ENCODE measurements at places on chromosomes 1 and 21.

DNA sequence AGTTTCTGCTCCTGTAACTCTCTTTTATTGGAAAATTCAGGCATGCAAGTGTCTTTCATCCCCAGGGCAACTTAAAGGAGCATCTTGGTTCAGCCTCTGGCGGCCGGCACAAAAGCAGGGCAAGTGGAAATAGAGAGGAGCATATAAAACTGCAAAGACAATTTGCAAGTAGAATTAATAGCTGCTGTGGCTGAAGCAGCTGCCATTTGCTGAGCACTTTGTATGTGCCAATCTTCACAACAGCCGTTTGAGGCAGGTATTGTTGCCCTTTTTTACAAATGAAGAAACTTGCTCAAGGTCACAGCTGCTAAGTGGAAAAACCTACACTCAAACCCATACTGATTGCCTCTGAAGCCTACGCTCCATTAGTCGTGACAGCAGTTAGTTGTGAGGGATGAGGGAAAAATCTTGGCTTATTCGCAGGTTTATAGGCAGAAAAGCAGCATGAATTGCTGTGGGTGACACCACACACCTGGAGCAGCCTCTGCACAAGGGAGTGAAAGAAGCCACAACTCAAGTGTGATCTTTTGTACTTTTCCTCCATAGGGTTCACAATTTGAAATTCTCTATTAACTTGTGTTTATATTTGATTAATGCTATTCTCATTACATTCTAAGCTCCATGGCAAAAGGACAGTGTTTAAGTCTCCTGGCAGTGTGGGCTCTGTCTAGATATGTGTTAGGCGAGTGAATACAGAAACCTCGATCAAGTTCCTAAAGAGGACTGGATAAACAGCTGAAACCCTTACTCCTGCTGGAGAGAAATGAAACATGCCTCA lies 99.0 kb upstream of the BEND5 start:
- no peak for DNase-seq

- no peak for DNase-seq
These were observed 610.3 kb upstream of the USP24 start for GRCh38 chr1:55825461-55825860.

DNA sequence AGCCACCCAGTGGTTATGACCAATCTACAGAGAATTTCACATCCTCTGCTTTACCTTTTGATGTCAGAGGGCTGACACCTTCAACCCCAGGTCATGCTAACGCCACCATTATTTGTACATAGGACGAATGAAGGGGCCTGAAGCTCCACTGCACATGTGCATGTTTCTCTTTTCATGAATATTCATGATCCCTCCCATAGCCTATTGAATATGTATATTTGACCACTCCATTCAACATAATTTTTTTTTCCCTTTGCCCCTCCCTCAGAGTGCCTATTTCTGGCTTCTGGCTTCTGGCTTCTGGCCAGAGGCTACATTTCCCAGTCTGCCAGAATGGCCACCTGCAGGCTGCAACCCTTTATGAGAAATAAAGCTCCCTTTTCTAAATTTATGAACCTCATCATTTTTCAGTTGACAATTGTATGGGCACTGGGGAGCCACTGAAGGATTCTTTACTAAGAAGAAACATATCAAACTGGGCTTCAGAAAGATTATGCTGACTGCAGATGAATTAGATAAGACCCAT lies 406.7 kb downstream of the SIPA1L2 start:
- DNase-seq, result no peak

- DNase-seq, result no peak
These were observed 819 bp downstream of the SLC25A34 start for GRCh38 chr1:15736892-15737261.

GRCh38 chr1:227244339-227245118 lies 73.8 kb downstream of the CDC42BPA start:
- DNase-seq, result no peak

GRCh38 chr1:51583532-51583931 lies 33.4 kb upstream of the OSBPL9 start:
- no peak for DNase-seq

GRCh38 chr1:6630027-6630426 lies 5.4 kb downstream of the THAP3 start:
- DNase-seq, result no peak

- DNase-seq, result no peak
These were observed 1109.8 kb upstream of the B3GALT2 start for GRCh38 chr1:194296201-194296600.

GRCh38 chr1:43608827-43609226 lies 41.1 kb upstream of the KDM4A start:
- no peak for DNase-seq

DNA sequence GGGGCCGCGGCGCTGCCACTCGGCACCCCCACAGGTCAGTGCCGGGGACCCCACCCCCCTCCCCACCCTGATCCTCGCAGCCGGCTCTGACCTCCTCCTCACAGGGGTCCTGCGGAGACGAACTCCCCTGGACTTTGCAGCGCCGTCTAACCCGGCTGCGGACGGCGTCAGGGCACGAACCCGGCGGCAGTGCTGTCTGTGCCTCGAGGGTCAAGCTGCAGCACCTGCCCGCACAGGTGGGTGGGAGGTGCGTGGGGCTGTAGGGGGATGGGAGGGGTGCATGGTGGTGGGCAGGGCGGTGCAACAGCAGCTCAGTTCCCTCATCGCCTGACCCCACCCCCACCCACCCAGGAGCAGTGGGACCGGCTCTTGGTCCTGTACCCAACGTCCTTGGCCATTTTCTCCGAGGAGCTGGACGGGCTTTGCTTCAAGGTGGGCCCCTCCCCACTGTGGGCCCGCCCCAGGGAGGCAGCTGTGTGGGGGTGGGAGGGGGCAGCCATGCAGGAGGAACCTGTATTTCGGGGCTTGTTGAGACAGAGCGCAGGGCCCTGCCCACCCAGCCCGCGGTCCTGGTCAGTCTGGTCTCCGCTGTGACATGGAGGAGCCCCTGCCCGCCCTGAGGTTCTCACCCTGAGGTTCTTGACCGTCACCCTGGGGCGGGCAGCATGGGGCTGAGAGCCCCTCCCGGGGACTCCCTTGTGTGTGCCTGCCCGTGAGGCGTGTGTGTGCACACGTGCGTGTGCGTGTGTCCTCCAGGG lies 4.9 kb downstream of the PLEKHN1 start:
- DNase-seq, result no peak

GRCh38 chr1:243710467-243710866 lies 139.6 kb downstream of the AKT3 start:
- DNase-seq, result no peak

- DNase-seq, result no peak
These were observed 16.7 kb upstream of the PSMD4 start for GRCh38 chr1:151237678-151238466.

DNA sequence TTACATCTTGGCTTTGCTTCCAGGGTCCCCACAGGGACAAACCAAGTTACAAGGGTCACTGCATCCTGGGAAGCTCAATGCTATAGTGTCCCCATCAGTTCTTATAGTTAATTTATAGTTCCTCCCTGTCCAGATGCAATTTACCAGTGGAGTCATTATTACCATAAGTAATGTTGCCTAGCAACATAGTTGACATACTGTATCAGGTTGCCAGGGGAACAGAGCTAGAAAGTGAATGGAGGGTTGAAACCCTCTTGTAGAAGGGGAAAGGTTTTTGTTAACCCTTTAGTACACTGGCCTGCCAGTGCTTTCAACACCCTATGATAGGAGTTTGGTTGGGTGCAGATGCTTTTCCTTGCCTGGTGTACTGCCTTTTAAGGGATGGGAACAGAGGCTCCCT lies 34.3 kb upstream of the TTC4 start:
- no peak for DNase-seq

GRCh38 chr1:18951818-18952391 lies 4.6 kb downstream of the IFFO2 start:
- peak; percentile 77 for DNase-seq

GRCh38 chr1:48524892-48525467 lies 53.0 kb upstream of the SPATA6 start:
- no peak for DNase-seq

DNA sequence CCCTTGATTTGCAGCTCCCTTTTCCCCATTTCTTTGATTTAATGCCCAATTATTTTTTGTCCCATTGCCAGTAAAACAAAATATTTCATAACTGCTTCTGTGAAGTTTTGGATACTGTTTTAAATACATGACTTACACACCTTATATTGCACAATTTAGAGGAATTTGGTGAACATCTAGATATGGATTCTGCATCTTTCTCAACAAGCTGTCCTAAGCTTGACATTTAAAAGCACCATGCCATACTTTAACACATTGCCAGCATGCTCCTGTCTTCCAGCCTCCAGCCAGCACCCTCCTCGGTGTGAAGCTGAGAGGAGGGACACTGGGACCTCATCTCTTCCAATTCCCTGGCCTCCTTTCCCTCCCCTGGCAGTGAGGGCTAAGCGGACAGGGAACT lies 167.6 kb downstream of the SEC16B start:
- no peak for DNase-seq

GRCh38 chr1:119079881-119080280 lies 60.6 kb downstream of the WARS2 start:
- no peak for DNase-seq

DNA sequence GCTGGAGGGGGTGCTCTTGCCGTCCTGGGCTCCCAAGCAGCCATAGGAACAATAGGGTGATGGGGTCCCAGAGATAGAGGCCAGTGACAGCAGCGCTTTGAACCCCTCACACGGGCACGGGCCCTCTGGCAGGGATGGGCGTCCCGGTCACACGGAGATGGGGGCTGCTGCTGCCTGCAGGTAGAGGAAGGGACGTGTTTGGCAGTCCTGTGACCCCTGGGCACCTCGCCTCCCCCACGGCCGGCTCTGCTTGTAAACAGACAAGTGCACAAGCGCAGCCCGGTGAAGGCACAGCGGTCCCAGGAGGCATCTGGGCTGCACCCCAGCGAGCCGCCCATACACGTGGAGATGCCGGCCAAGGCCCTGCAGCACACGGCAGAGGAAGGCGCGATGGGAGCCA lies 36.5 kb upstream of the PDE9A start:
- DNase-seq, result no peak

DNA sequence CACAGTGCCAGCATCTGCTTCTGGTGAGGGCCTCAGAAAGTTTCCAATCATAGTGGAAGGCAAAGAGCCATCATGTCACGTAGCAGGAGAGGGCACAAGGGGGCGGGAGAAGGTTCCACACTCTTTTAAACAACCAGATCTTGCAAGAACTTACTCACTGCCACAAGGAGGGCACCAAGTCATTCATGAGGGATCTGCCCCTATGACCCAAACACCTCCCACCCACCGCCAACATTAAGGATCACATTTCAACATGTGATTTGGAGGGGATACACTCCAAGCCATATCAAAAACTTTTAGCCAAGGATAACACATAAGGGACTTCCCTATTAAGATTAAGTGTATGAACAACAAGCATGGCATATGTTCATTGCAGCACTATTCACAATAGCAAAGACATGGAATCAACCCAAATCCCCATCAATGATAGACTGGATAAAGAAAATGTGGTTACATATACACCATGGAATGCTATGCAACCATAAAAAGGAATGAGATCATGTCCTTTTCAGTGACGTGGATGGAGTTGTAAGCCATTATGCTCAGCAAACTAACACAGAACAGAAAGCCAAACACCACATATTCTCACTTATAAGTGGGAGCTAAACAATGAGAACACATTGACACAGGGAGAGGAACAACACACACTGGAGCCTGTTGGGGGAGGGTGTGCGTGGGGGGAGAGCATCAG lies 19.9 kb upstream of the SLC35F3 start:
- DNase-seq, result no peak

DNA sequence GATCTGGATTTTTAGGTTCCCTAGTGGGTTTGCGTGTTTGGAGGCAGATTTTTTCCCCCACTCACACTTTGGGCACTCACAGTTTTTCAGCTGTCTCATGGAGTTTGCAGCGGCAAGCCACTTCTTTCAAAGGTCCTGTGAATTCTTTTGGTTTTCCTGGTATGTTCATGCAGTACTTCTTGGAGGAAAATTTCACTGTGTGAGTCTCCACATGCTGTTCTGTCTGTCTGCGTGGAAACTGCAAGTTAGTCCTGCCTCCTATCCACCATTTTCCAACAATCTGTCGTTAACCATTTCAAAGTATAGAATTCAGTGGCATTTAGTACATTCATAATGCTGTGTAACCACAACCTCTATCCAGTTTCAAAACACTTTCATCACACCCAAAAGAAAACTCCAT lies 793 bp upstream of the FMO1 start:
- DNase-seq, result no peak

- DNase-seq, result no peak
These were observed 89.2 kb downstream of the ADARB1 start for GRCh38 chr21:45163413-45164123.

GRCh38 chr1:197914510-197914909 lies 2.7 kb upstream of the LHX9 start:
- no peak for DNase-seq

DNA sequence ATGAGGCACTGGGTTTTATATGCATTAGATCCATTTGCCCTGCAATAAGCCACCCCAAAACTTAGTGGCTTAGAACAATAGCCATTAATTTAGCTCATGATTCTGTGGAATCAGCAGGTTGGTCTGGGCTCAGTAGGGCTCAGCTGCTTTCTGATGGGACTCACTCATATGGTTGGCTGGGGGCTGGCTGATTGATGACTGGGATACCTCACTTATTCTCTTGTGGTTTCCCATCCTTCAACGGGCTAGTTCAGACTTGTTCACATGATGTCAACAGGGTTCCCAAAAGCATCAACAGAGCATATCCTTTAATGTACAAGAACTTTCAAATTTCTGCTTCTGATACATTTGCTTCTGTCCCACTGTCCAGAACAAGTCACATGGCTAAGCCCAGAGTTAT lies 43.2 kb downstream of the DNM3 start:
- no peak for DNase-seq

DNA sequence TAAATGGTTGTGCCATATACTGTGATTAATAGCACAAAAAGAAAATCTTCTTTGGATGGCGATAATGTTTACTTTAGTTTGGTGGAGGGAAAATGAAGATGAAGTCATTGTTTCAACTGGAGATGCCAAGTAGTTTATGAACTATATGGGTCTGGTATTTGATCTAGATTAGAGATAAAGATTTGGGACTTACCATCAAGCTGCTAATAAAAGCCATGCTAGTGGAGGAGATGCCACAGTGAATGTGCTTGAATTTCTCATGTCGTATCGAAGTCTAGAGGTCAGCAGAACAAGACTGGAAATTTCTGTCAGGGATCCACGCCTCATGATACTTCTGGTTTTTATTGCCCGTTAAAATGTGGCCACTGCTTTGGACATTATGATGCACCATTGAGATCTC lies 742.0 kb downstream of the NCAM2 start:
- no peak for DNase-seq

DNA sequence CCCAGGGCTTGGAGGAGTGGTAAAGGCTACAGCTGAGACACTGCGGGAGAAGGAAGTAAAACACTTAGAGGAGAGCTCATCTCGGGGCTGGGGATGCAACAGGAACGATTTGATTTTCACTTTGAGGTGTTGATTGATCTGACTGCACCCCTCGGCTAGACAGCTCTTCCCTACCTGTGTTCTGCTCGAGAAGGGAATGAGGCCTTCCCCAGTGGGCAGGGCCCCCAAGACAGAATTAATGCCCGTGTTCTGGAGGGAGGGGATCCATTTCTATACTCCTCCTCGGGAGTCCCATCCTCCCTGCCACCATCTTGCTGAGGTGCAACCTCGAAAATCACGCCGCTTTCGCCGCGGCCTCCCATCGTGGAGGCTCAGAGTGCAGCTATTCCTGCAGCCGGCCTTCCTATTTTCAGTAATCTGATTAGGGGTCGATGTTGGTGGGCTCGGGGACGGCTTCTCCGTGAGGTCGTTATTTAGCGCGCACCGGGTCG lies 2.4 kb downstream of the ATP2B4 start:
- no peak for DNase-seq

GRCh38 chr1:226882187-226882586 lies 11.8 kb downstream of the PSEN2 start:
- no peak for DNase-seq

- DNase-seq, result no peak
These were observed 395.4 kb upstream of the ADAMTS5 start for GRCh38 chr21:27362249-27362648.

Measured in activated T-cell treated with anti-CD3 and anti-CD28 coated beads for 48 hours (primary cell).